IPS DF 6.9 (cell line): ENCODE measurements at places on chromosomes 12 and 14.
A peak's percentile ranks its signal among the peaks of the same experiment; 100 is the strongest.

GRCh38 chr12:52942066-52942900 lies 6.6 kb upstream of the KRT18 start:
- no peaks in the 10 kb centered on the region for H3K27me3 ChIP-seq
- H3K4me1 ChIP-seq, result peaks cover 14% of the 10 kb centered on the region; the same call in 1 of the 2 replicates
- H3K4me3 ChIP-seq, result no peak overlapping the region
- DNase-seq, result no peak
- no peaks in the 10 kb centered on the region for H3K36me3 ChIP-seq

DNA sequence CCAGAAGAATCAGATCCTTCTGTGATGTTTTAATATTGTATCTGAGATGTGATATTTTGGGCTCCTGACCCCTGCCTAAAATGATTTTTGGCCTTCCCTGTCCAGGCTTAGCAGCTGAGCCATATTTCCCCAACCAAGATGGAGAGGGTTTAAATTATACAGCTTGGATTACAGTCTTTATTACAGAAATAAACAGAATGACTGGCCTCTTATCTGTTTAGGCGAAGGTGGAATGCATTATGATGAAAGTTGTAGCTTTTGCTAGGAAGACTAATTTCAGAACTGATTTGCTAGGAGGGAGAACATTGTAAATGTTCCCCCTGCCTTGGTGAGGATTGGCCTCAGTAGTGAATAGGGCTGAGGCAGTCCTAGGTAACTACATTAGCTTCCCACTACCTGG lies 23.3 kb downstream of the BMAL2 start:
- no peak for DNase-seq
- H3K4me3 ChIP-seq, result no peak overlapping the region
- H3K27me3 ChIP-seq, result no peaks in the 10 kb centered on the region
- H3K36me3 ChIP-seq, result no peaks in the 10 kb centered on the region
- no peaks in the 10 kb centered on the region for H3K4me1 ChIP-seq

DNA sequence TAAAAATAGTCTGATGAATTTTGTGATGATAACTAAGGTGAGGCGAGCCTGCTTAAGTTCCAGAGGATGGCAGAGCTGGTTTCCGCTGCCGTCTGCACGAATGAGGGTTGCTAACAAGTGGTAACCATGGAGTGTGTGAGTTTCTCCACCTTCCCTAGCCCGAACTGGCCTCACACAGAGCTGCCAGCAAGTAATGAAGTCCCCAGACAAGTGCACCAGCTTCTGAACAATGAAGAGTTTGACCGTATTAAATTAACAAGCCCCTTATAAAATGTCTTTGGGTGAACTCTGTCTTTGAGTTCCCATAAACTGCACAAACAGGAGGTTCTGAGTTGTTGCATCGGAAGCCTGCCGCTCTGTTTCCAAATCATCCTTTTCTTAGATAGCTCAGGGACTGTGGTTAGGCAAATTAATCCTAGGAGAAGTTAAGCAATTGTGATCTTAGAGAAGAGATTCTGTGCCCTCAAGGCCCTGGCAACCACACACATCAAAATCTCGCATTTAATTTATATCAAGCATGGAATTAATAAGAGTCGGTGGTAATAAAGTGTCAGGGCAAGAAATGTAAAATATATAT lies 274.1 kb upstream of the DAAM1 start:
- DNase-seq, result no peak
- no peaks in the 10 kb centered on the region for H3K4me1 ChIP-seq
- H3K4me3 ChIP-seq, result no peak overlapping the region
- H3K27me3 ChIP-seq, result no peaks in the 10 kb centered on the region
- no peaks in the 10 kb centered on the region for H3K36me3 ChIP-seq

GRCh38 chr14:43041976-43042375 lies 1435.3 kb downstream of the LRFN5 start:
- H3K4me3 ChIP-seq, result no peak overlapping the region
- H3K4me1 ChIP-seq, result no peaks in the 10 kb centered on the region
- no peak for DNase-seq
- no peaks in the 10 kb centered on the region for H3K36me3 ChIP-seq
- no peak overlapping the region for H3K27ac ChIP-seq
- H3K27me3 ChIP-seq, result no peaks in the 10 kb centered on the region

DNA sequence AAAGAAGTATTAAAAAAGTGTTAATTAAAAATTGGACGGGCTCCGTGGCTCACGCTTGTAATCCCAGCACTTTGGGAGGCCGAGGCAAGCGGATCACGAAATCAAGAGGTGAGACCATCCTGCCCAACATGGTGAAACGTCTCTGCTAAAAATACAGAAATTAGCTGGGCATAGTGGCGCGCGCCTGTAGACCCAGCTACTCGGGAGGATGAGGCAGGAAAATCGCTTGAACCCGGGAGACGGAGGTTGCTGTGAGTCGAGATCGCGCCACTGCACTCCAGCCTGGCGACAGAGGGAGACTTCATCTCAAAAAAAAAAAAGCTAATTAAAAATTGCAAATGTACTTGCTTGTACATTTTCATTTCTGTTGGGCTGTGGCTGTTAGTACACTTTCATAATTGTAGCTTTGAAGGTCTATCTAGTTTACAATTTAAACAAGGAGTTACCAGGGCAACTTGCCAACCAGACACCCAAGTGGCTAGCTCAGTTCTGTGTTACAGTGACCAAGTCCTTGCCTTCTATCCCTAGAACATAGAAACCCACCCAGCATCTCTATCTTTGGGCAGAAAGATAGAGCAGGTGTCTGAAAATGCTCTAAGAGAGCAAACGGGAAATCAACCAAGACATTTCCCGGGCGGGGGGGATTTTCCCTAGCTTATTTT lies 1.2 kb downstream of the COA8 start:
- H3K4me1 ChIP-seq, result peaks cover 1% of the 10 kb centered on the region; the same call in 1 of the 2 replicates
- H3K27ac ChIP-seq, result no peak overlapping the region
- no peaks in the 10 kb centered on the region for H3K27me3 ChIP-seq

GRCh38 chr14:34539407-34540180 lies at the start of gene EAPP:
EAPP (minus strand) TSS chr14:34539701; CDS start chr14:34539628, 73 bp downstream.
- peak; percentile 86 for DNase-seq
- no peaks in the 10 kb centered on the region for H3K27me3 ChIP-seq
- 0 out of 2 replicates have a peak, but pooled peaks cover 3% of the 10 kb centered on the region for H3K4me1 ChIP-seq
- 0 out of 2 replicates have a peak, but pooled peaks cover 3% of the 10 kb centered on the region for H3K36me3 ChIP-seq
- peak within 1 kb of the TSS; percentile 95 for H3K4me3 ChIP-seq
